CD4-positive, alpha-beta T cell (primary cell): ENCODE measurements at places on chromosomes 5 and 9.

DNA sequence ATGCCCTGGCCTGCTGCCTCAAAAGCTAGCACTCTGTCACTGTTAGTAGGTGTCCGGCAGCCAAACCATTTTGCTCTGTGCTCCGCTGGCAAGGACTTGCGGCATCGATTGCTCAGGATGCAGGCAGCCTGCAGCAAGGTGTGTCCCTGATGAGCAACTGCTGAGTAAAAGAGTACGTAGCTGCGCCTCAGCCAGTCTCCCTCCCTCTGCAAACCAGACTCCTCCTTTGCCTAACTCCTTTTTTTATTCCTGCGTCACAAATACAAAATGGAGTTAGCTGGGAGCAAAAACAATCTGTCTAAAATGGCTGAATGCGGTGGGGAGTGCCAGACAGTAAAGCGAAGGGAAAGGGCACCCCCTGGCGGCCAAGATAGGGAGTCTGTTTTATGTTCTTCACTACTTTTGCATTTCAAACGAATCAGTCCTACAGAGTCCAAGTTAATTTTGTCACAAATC lies 61.1 kb downstream of the DIAPH1 start:
- no peak overlapping the region for H3K4me3 ChIP-seq
- peak; percentile 74 for DNase-seq
- peaks cover 75% of the 10 kb centered on the region for H3K36me3 ChIP-seq

- H3K27ac ChIP-seq = no peak overlapping the region
- H3K27me3 ChIP-seq = no peaks in the 10 kb centered on the region
- H3K36me3 ChIP-seq = no peaks in the 10 kb centered on the region
- no peaks in the 10 kb centered on the region for H3K4me1 ChIP-seq
- no peak overlapping the region for H3K4me3 ChIP-seq
Measured at GRCh38 chr5:116343961-116344360, 230.7 kb downstream of the SEMA6A start.

DNA sequence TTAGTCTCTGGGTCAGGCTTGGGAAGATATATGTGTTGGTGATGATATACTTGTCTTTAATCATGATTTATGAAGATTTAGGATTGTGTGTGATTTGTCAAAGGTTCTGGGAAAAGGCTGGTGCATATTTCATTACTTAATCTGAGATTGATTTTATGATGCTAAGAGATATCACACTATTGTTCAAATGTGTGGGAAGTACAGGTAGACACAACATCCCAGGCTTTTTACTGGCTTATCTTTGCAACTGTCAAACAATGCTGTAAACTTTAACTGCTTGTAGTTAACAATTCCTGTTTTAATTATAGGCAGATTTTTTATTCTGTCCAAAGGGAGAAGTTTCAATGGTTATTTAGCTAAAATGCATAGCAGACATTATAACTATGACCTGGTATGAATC lies 23.9 kb downstream of the PBX3 start:
- DNase-seq = no peak
- H3K4me3 ChIP-seq = no peak overlapping the region
- no peaks in the 10 kb centered on the region for H3K4me1 ChIP-seq
- no peaks in the 10 kb centered on the region for H3K36me3 ChIP-seq
- H3K27me3 ChIP-seq = no peaks in the 10 kb centered on the region

DNA sequence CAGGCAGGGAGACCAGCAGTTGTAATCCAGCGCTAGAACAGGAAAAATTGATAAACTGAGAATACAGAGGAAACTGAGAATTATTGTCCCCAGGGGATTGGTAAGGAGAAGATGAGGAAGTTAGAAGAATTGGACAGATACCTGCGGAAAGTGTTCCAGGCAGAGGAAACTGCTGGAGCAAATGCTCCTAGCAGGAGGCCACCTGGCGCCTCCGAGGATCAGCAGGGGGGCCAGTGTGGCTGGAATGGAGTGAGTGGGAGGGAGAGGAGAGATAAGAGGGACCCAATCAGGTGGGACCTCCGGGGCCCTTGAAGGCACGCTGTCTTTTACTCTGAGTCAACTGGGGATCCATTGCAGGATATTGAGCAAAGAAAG lies 695 bp upstream of the ANXA6 start:
- peak overlapping the region; percentile 99 for H3K4me3 ChIP-seq
- H3K36me3 ChIP-seq = peaks cover 11% of the 10 kb centered on the region
- H3K27ac ChIP-seq = peak overlapping the region; percentile 89

- H3K4me1 ChIP-seq = peaks cover 28% of the 10 kb centered on the region
- no peak for DNase-seq
- H3K36me3 ChIP-seq = peaks cover 2% of the 10 kb centered on the region
- H3K27ac ChIP-seq = peak overlapping the region; percentile 100
- peak overlapping the region; percentile 97 for H3K4me3 ChIP-seq
Measured at GRCh38 chr5:137753691-137754187, 424 bp downstream of the HNRNPA0 start.

DNA sequence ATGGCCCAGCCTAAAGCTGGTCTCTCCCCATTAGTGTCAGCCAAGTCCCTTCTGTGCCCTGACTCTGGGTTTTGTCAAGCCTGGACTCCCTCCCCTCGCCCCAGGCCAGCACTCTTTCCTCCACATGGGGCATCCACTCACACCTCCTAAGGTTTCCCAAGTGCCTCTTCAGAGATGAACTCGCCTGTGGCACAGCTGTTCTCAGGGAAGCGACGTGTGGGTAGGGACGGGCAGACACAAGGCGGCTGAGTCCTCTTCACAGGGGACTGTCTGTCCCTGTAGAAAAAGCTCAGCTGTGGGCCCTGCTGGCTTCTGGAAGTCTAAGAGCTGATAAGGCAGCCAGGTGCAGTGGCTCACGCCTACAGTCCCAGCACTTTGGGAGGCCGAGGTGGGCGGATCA lies 78.5 kb downstream of the CACNA1B start:
- no peak for DNase-seq
- no peak overlapping the region for H3K4me3 ChIP-seq
- no peaks in the 10 kb centered on the region for H3K36me3 ChIP-seq
- H3K4me1 ChIP-seq = no peaks in the 10 kb centered on the region
- no peaks in the 10 kb centered on the region for H3K27me3 ChIP-seq
- no peak overlapping the region for H3K27ac ChIP-seq
